ENCODE measurements at places on chromosomes 13 and 19.

DNA sequence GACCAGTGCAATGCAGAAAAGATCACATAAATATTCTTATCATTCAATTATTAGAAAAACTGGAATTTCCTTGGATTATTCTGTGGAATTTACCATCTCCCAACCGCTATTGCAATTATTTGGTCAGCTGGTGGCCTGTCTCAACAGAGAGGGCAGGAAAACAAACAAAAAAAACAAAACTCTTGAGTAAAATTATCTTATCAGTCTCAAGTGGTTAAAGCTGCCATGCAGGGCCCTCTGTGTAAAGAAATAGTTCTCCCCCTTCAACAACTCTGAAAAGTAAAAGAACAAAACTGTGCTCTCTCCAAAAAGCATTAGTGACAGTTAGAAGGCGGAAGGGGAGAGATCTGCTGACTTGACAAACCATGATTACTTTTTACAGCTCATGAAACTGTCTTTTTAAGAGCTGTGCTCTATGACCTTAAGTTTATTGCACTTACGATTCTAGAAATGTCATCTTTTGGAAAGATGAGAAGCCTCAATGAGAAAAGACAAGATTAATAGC is 152.3 kb downstream of the DLEU7 start:
- no peak for DNase-seq

DNA sequence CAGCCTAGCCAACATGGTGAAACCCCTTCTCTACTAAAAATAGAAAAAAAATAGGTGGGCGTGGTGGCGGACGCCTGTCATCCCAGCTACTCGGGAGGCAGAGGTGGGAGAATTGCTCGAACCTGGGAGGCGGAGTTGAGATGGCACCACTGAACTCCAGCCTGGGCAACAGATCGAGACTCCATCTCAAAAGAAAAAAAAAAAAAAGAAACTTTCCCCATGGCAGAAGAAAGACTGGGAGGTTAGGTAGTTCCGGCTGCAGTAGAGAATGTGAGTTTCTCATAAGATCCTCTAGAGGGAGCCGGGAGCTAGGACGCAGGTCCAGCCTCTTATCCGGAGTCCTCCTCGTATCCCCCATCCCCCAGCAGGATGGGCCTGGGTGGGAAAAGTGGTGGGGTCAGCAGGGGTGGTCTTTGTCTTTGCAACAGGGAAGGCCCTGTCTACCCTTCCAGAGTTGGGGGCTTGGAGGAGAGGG is 13.2 kb upstream of the CREB3L3 start:
- DNase-seq = peak; percentile 82

GRCh38 chr13:45511310-45512097 is 46.8 kb downstream of the COG3 start:
- DNase-seq = peak; percentile 59

GRCh38 chr19:13623716-13624710 is 117.7 kb upstream of the CACNA1A start:
- no peak for DNase-seq

DNA sequence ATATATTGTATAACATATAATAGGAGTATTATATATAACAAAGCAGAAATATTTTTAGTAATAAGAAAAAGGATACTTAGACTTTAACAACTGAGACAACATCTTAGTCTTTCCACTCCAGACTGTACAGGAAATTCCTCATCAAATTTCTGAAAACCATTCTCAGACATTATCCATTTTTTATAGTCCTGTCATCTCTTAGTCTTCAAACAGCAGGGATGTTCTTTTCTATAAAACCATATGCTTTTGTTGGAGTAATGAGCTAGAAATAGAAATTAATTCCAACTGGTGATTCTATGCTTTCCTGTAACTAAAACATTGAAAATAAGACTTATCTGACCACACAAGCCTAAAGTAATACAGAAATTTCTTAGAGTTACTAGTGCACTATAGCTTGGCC is 82.2 kb upstream of the CSNK1A1L start:
- no peak for DNase-seq

- peak; percentile 32 for DNase-seq
Measured at GRCh38 chr13:75760131-75761021, 124.2 kb downstream of the LMO7 start.

DNA sequence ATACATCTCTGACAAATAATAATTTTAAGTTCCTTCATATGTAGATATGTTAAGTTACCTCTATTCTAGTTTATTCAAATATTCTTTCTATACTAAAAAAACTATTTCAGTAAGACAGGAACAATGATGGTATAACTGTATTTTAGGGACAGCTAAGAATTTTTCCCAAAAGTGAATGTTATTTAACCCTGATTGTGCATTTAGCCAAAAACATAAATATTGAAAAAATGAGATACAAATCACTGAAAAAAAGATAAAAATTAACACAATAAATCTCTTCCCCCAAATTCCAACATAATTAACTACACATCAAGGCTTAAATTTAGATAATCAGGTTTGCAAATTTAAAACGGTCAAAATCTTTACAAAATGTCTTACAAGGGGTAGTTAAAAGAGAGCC is 58.1 kb downstream of the KCNRG start:
- DNase-seq = no peak

DNA sequence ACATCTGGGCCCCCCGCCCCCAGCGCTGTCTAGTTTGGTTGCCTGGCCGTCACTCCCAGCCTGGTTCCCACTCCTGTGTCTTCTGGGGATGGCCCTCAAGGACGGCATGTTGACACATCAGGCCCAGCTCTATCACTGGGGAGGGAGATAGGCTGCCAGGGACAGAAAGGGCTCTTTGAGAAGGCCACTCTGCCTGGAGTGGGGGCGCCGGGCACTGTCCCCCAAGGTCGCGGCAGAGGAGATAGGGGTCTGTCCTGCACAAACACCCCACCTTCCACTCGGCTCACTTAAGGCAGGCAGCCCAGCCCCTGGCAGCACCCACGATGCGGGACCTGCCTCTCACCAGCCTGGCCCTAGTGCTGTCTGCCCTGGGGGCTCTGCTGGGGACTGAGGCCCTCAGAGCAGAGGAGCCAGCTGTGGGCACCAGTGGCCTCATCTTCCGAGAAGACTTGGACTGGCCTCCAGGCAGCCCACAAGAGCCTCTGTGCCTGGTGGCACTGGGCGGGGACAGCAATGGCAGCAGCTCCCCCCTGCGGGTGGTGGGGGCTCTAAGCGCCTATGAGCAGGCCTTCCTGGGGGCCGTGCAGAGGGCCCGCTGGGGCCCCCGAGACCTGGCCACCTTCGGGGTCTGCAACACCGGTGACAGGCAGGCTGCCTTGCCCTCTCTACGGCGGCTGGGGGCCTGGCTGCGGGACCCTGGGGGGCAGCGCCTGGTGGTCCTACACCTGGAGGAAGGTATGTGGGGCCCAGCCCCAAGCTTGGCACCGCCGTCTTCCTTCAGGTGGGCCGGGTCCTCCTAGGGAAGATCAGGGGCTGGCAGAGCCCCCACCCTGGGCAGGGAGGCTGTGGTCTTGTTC is at the start of gene AMH:
TSS of gene AMH (plus strand) at position 314 of the 857 bp plus-strand sequence. CDS start at position 324, 10 bp downstream.
- no peak for DNase-seq

GRCh38 chr19:1471010-1471514 is 8.0 kb downstream of the C19orf25 start:
- DNase-seq = no peak

- no peak for DNase-seq
Measured at GRCh38 chr13:40026174-40026585, 370.7 kb downstream of the COG6 start.

GRCh38 chr19:31072451-31072850 is 276.8 kb downstream of the TSHZ3 start:
- no peak for DNase-seq

- DNase-seq = no peak
Measured at GRCh38 chr13:22196777-22197176, 525.9 kb downstream of the FGF9 start.

- DNase-seq = no peak
Measured at GRCh38 chr13:32587811-32588170, 1.5 kb downstream of the PDS5B start.

- peak; percentile 96 for DNase-seq
Measured at GRCh38 chr19:10695401-10696398, 5.5 kb upstream of the QTRT1 start.

GRCh38 chr19:14107581-14108461 is 9.7 kb downstream of the PRKACA start:
- no peak for DNase-seq

DNA sequence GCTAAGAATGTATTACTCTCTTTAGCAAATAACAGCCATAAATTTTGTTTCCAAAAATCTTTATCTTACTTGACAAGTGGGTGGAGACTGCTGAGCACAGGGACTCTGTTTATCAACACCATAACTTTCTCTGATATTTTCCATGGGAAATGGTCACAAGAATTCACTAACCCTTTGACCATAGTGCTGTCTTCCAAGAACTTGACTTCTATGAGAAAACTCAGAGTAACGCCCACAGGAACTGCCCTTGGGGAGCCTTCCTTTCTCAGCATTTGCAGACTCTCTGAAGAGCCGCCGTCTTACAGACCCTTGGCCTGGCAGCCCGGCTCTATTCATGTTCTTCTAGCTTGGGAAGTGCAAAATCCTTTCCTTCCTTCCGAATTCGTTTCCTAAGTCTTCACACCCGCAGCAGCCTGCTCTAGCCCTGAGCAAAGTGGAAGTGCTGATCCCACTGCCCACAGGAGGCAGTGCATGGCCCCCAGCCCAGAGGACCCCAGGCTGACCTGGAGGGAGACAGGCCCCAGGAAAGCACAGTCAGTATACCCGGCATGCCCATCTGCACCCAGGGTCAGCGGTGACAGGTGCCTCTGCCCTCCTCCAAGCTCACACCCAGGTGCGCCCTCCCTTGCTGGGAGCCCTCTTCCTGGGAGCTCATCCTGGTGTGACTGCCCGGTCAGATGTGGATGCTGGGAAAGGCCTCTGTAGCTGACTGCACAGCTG is 10.2 kb downstream of the GAS6 start:
- DNase-seq = no peak

DNA sequence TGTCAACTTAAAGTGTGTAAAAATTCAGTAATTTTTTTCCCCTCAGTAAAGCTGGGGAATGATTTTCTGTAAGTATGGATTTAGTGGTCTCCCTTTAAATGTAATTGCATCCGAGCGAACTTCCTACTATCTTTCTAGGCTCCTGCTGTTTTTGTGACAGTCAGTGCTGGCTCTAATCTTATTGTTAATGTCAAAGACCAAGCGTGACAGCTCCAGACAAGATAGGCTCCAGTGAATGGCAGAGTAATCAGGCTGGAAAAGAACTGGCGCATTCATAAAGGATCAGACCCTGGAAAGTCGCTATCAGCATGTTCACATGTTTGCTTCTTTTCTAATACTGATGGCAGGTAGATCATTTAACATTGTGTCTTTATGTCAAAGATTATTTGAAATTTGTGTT is 908.0 kb upstream of the ATXN8OS start:
- no peak for DNase-seq

- no peak for DNase-seq
Measured at GRCh38 chr19:32336259-32337083, 8.9 kb upstream of the ZNF507 start.

- no peak for DNase-seq
Measured at GRCh38 chr19:51632126-51632525, 1.9 kb upstream of the SIGLEC5 start.
